Gastrocnemius medialis (tissue), 4 donors: ENCODE measurements at places on chromosomes 16 and 17.

DNA sequence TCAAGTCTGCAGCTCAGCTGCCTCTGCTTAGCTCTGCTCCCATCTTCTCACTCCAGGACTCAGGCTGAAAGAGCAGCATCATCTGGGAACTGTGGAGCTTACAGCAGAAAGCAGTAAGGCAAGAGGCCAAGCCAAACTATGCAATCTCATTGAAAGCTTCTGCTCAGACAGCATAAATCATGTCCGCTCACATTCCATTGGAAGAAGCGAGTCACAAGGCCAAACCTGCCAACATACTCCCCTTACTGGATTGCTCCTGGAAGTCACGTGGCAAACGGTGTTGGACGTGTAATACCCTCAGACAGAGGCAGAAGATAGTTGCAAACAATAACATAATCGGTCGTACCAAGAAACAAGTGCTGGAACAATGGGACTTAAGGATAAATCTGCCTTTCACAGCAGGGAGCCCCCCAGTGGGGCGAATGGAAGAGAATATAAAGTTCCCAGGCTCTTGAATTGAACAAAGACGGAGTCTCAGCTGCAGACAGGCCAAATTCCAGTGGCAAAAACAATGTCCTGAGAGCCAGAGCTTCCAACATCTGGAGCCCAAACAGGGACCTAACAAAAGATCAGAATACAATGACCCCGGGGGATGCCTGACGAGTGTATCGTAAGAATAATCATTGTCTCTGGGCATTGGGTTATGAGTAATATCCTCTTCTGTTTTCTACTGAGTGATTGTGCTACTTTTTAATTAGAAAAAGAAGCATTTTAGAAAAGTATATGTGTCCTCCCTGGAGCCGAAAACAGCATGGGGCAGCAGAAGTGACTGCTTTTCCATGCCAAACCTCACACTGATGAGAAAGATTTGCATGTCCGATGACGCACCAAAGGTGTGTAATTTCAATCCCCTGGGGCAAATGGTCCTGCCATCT is 68.4 kb downstream of the CMC2 start:
- DNase-seq = peak; percentile 42

- no peak for DNase-seq
Measured at GRCh38 chr17:64736804-64737492, 74.8 kb upstream of the SMURF2 start.

DNA sequence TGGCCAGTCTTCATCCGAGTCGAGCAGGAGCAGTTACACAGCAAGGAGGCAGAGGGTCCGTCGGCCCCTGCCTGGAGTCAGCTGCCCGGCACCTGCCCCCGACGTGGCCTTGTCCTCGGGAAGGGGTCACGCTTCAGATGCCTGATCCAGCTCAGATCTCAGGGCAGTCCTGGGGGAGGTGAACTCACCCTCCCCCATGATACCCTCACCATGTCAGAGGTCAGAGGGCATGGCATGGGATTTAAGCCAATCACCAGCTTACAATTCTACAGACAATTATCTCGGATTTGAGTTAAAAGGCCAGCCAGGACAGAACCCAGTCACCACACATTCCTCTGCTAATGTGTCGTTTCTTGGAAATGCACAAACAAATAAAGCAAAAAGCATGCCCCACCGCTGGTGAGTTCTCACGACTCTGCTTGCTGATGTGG is 211.3 kb downstream of the FOXL1 start:
- no peak for DNase-seq

GRCh38 chr16:63530208-63530607 is 1494.0 kb upstream of the CDH8 start:
- no peak for DNase-seq

DNA sequence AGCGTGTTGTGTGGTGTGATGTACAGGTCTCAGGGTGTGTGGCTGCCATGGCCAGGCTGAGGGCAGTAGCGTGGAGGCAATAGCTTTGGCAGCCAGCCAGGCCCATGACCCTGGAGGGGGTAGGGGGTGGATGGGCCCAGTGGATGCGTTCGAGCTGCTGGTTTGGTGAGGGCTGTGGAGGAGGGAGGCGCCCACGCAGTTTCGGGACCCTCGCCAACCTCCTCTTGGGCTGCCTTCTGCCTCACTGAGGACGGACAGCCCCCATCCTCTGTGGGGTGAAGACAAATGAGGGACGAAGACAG is 238.6 kb upstream of the GSE1 start:
- no peak for DNase-seq

GRCh38 chr17:9484789-9485188 is 90.8 kb downstream of the STX8 start:
- DNase-seq = no peak
